ENCODE measurements at places on chromosomes 4 and X.

DNA sequence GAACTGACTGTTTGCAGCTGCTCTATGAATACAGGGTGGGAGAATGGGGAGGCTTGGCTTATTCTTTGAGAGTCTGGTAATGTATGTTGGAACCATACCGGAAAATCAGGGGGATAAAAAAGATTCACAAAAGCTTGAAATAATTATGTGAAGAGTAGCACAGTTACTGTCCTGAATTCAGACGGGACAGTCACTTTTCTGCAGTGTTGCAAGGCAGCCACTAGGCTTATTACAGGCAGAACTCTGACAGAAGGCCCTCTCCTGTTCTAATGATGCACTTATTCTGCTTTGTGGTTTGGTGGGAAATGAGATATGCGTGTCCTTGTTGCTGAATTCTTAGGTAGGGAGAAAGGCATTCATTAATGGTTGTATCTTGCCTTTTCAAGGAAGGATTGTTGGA is 37.2 kb downstream of the GUCY1B1 start:
- DNase-seq: no peak

DNA sequence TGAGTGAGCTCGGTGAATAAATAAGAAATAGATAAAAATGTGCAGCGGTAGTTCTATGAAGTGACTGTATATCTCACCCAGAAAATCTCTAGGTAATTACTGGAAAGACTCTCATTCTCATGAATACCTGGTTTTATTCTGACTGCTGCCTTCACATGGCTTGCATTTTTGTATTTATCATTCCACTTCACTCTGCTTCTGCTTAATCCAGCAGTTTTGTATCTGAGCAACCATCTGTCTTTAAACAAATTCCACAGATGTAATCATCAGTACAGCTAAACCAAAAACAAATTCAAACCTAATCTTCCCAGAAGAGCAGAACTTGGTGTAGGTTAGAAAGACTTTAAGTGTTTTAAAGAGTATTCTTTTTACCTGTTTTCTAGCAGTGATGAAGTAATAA is 11.2 kb upstream of the ALB start:
- DNase-seq: no peak

DNA sequence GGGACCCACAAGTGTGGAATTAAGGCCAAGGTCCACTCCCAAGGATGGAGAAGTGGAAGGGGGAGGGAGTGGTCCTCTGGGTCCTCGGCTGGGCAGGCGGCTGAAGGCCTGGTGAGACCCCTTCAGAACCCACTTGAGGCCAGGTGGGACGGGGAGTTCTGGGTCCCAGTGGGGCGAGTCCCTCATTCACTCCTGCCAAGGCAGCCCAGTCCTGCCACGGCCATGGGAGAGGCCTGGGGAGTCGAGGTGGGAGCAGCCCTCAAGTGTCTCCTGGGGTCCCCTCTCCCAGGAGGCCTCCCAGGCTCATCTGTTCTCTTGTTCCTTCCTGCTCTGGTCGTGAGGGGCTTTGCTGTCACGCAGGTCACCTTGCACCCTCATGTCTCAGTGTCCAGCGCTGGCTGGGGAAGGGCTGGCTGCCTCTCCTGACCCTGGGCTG is 6.1 kb upstream of the SH3BP2 start:
- DNase-seq: no peak

GRCh38 chr4:184427687-184428086 is 46.7 kb downstream of the IRF2 start:
- no peak for DNase-seq

- no peak for DNase-seq
Observed at GRCh38 chr4:98284640-98285046, 23.5 kb downstream of the RAP1GDS1 start.

GRCh38 chr4:151804086-151804630 is 43.4 kb upstream of the GATB start:
- no peak for DNase-seq

DNA sequence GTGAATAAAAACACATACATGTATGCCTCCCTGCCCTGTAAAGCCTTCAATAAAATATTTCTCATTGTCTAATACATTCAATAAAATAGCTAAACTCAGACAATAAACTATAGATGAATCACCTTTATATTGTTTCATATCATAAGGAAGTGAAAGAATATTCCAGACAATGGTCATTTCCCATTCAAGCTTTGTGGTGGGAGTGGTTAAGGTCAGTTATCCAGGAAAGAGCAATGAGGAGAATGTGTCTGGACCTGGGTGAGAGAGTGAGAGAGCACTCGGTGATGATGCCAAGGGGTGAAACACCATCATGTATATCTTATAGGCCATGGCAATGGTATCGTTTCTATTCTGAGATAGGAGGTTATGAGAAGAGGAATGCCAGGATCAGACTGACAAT is 197.8 kb downstream of the PDHA2 start:
- DNase-seq: no peak

- DNase-seq: no peak
Observed at GRCh38 chrX:72020204-72020603, 109.6 kb downstream of the NHSL2 start.

GRCh38 chr4:76943129-76943620 is 6.4 kb upstream of the SEPTIN11 start:
- DNase-seq: no peak

DNA sequence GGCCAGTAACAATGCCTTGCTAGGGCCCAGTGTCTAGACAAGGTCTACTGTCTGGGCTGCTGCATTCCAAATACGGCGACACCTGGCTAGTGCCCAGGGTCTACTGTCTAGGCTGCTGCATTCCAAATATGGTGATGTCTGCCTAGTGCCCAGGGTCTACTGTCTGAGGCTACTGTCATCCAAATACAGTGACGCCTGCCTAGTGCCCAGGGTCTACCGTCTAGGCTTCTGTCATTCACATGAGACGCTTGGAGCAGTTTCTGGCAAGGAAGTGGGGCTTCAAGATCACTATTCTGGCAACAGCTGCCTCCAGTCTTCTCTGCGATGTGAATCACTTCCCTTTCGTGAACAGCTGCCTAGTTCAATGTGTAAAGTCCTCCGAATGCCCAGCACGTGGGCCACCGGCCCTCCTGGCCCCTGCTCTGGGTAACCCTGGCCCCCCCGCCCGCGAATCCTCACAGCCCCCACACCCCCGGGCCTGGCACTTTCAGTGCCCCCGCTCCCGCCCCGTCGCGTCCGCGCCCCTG is 12.7 kb downstream of the ACOX3 start:
- DNase-seq: no peak

GRCh38 chr4:142016031-142016430 is 379.6 kb downstream of the IL15 start:
- no peak for DNase-seq

DNA sequence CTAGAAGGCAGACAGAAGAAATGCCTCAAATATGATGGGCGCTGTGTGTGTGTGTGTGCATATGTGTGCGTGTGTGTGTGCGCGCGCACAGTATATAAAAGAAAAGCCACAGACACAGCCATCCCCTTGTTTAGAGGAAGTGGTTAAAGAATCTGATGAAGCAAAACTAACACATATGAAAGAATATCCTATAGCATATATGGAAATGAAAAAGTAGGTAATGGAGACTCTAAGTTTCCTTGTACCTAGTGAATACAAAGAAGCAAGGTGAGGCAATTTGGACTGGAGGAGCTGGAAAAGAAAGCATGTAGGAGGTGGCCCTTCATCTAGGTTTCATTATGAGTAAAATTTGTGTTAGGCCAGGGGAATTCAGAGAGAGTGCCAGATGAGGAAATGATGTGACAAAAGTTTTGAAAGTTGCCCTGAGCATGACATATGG is 58.6 kb upstream of the MCF2 start:
- no peak for DNase-seq

DNA sequence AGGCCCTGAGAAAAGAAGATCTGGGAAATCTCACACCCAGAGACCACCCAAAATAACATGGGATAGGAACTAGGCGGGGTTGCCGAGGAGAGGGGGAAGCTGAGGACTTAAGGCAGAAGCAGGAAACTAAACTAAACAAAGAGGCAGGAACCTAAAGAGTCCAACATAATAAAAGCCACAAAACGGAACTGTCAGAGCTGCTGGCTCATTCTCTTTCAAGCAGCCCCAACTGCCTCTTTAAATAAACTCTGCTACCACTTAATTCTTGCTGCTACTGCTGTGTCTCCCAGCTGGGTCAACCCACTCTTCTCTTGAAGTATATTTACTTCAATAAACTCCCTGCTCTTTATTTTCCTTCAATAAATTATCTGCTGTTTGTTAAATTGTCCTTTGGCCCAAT is 44.5 kb downstream of the MAGEB16 start:
- no peak for DNase-seq

- DNase-seq: no peak
Observed at GRCh38 chr4:36226430-36227227, 17.7 kb downstream of the ARAP2 start.

DNA sequence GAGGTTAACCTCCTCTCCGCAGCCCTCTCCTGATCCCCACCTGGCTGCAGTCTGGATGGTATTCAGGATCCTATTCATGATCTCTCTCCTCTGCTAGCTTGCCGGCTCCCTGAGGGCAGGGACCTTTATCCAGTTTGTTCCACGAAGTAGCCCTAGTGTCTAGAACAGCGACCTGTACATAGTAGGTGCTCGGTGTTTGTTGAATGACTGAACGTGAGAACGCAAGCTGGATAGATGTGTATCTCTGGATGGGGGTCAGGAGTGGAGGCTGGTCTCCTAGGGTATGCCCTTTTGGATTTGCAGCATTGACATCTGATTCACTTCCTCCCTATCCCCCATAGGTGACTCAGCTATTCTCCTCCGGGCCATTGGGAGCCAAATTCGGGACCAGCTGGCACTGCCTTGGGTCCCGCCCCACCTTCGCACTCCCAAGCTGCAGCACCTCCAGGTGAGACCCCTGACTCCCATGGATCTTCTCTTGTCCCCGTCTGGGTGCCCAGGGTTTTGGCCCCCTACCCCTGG is 7.3 kb downstream of the CCDC22 start:
- DNase-seq: no peak

- no peak for DNase-seq
Observed at GRCh38 chr4:27178061-27178460, 317.4 kb downstream of the STIM2 start.

- DNase-seq: no peak
Observed at GRCh38 chr4:139630991-139631390, 34.6 kb upstream of the MGST2 start.

DNA sequence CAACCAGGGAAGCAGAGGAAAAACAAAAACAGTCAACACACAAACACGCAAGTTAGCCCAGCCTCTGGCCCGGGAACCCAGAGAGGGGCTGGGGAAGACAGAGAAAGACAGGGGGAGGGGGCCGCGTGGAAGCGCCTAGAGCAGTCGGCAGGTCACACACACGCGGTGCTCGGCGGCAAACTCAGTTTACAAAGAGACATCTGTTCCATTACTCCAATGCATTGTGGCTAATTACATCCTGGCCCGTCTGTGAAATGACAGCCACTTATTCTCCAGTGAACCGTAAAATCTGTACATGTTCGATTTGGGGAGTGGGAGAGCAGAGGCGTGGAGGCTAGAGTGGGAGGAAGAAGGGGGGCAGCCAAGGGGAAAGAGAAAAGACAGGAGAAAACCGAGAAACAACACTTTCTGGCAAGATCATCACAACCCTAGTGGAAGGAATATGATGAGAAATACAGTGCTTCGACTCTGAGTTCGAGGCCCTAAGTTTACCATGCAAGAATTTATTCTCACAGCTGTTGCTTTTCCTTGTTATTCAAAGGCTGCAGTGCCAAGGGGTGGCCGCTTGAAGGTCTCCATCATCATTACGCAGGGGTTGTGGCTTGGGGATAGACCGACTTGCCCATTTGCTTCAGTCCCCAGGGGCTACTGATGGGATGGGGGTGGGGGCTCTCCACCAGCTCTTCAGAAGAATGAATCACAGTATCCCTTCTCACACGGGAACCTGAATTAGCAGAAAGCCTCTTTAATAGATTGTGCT is 167.7 kb downstream of the MGST2 start:
- no peak for DNase-seq

DNA sequence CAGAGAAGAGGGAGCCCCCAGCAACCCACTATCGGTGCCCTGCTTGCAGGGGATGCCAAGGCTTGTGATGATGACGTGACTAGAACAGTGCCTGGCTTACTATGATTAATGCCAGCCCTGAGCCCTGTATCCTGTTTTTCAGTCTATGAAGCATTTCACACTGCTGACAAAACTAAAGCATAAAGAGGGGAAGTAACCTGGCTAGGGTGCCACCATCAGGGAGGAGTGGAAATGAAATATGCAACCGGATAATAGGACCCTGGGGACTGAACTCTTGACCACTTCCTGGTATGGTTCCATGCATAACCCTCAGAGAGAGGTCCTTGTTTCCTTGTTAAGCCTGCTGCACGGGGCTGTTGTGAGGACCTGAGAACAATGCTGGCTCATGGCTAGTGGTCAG is 50.3 kb downstream of the MED28 start:
- no peak for DNase-seq

DNA sequence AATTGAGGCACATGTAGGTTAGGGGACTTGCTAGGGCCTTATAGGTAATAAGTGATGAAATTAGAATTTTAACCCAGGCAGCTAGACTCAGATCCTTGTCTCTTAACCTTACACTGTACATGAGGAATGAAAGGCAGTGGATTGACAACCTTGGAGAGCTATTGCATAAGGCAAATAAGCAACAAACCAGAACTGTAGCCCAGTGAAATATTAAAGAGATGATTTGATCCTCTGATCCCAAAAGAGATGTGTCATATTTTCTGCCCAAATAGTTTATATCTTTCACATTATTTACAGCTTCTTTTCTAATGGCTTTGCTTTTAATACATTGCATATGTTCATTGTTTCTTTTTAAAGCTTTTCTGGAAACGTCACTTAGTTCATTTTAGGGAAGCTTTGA is 252.6 kb downstream of the ANK2 start:
- DNase-seq: no peak

DNA sequence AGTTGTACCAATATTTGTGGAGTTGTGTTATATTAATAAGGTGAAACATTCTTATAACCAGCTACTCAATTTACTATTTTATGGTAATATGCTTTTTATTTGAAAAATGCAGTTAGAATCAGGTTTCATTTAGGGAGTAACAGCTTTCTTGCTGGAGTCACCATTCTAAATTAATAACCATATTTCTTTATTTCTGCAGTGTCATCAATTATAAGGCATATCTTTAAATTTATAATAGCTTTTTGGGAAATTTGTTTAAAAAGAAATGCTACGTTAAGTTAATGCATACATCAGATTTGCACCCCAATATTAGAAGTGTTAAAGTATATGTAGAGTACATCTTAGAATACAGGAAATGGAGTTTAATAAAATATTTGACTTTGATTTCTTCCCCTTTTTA is 18.9 kb downstream of the USP38 start:
- no peak for DNase-seq

DNA sequence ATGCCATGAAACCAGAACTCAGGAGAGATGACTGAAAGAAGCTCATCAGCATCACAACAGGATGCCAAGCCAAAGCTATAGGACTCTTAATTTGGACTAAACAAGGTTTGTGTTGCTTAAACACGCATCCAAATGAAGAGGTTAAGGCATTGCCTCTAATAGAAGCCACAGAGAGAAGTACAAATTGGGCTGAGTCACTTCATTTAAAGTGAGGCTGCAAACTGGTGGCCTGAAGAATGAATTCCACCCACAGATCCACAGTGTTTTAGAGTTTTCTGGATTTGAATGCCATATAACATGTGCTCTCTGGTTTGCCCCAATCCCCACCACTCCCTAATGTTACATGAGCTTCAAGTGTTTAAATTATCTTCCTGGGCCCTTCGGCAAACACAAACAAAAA is 103.5 kb downstream of the FIP1L1 start:
- DNase-seq: no peak

Measured in stimulated activated CD8-positive, alpha-beta memory T cell treated with anti-CD3 and anti-CD28 coated beads, Interleukin-7, amount 100 ng/mL, for 24 hours (primary cell).